ENCODE measurements at places on chromosomes 11 and 22.

GRCh38 chr11:36703055-36703404 lies 105.0 kb upstream of the RAG2 start:
- no peaks in the 10 kb centered on the region for H3K27me3 ChIP-seq
- H3K4me1 ChIP-seq: no peaks in the 10 kb centered on the region
- H3K4me3 ChIP-seq: no peak overlapping the region
- H3K36me3 ChIP-seq: no peaks in the 10 kb centered on the region
- no peak for DNase-seq

GRCh38 chr11:76131671-76132631 lies 74.4 kb downstream of the WNT11 start:
- H3K27ac ChIP-seq: no peak overlapping the region
- peaks cover 15% of the 10 kb centered on the region for H3K4me1 ChIP-seq
- no peaks in the 10 kb centered on the region for H3K36me3 ChIP-seq

GRCh38 chr22:23193882-23194281 lies 13.6 kb downstream of the BCR start:
- no peaks in the 10 kb centered on the region for H3K27me3 ChIP-seq
- peaks cover 13% of the 10 kb centered on the region for H3K36me3 ChIP-seq
- no peak overlapping the region for H3K4me3 ChIP-seq
- DNase-seq: no peak

- H3K27ac ChIP-seq: no peak overlapping the region
- no peaks in the 10 kb centered on the region for H3K27me3 ChIP-seq
- H3K4me3 ChIP-seq: no peak overlapping the region
- no peaks in the 10 kb centered on the region for H3K4me1 ChIP-seq
- no peaks in the 10 kb centered on the region for H3K36me3 ChIP-seq
Measured at GRCh38 chr11:86869966-86870570, 69.7 kb downstream of the PRSS23 start.

DNA sequence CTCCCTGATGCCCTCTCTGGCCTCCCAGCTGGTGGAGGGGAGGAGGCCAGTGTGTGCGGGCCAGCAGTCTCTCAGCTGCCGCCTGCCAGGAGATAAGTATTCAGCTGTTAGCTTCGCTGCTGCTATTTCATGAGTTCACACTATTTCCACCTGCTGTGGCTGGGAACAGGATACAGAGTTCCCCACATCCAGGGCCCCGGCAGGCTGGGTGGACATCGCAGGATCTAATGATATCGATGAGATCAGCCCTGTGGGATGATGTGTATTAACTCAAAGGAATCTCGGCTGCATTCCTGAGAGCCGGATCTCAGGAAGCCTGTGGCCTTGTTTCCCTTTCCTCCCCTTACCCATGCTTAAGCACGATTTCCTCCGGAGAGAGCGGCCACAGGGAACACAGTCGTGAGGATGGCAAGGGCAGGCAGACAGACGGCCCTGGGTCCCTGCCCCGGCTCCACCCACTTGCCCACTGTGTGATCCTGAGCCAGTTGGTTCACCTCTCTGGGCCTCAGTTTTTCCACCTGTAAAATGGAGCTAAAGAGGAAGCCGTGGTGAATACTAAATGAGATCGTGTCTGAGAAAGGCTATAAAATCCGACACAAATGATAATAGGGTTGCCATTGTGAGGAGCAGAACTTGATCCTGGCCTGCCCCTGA lies 6.5 kb upstream of the PVALB start:
- no peak for DNase-seq
- no peaks in the 10 kb centered on the region for H3K4me1 ChIP-seq
- H3K4me3 ChIP-seq: no peak overlapping the region
- H3K27ac ChIP-seq: no peak overlapping the region
- H3K27me3 ChIP-seq: peaks cover 43% of the 10 kb centered on the region
